ENCODE measurements at places on chromosomes 6 and 20.

DNA sequence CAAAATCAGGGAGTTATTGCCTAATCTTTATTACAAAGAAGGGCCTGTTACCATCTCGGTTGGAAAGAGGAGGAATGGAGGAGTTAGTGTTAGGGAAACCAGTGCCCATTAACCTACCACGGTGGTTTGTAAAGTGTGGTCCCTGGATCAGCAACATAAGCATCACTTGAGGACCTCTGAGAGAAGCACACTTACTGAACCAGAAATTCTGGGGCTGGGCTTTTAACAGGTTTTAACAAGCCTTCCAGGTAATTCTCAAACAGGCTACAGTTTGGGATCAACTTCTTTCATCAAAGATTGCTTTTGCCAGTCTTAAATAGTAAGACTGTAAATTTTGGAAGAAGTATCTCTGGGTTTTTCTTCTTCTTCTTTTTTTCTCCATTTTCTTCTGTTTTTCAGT, 329.5 kb upstream of the JAG1 start:
- DNase-seq = no peak

DNA sequence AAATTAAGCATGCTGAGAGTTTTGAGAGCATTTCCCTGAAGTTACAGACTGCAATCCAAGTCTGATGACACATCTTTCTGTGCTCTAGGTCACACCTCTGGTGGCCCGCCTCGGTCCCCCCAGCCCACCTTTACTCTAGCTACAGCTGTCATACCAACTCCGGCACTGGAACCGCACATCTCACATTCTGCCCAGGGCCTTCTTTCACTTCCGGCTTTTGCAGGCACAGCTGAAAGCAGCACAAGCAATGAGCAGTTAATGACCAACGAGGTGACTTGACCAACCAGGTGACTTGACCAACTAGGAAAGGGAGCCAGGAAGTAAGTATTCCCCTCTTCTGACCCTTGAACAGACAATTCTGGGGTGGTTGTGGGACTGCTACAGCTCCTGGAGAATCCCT, 88.6 kb upstream of the MOCS1 start:
- DNase-seq = no peak

DNA sequence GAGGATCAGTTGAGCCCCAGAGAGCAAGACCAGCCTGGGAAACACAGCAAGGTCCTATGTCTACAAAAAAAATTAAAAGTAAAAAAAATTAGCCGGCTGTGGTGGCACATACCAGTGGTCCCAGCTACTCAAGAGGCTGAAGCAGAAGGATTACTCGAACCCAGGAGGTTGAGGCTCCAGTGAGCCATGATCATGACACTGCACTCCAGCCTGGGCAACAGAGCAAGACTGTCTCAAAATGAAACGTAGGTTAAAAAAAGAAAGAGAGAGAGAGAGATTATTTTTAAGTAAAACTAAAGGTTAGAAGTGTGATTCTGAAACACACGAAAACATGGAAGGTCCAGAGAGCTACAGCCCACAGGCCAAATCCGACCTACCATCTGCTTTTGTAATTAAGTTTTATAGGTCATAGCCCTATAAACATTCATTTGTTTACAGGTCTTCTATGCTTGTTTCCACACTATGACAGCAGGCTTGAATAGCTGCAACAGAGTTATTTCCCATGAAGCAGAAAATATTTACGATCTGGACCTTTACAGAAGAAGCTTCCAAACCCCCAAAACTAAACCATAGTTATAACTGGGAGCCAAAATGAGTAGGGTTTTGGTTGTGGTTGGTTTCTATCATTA, 279.7 kb downstream of the GMDS start:
- no peak for DNase-seq

DNA sequence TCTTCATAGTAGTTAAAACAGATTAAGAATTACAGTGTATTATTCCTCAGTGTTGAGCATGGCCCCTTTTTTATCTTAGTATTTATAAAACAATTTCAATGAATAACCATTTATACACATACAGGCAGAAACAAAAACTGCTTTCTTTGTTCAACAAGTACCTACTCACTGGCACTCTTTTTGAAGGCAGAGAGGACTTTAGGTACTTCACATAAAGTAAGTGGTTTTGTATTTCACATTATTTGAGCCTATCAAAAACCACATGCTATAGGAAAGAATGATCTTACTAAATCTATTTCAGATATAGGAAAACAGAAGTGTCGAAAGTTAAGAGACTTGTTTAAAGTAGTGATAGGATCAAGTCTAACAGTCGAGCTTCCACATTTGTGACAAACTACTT, 73.8 kb downstream of the PRKN start:
- DNase-seq = no peak

DNA sequence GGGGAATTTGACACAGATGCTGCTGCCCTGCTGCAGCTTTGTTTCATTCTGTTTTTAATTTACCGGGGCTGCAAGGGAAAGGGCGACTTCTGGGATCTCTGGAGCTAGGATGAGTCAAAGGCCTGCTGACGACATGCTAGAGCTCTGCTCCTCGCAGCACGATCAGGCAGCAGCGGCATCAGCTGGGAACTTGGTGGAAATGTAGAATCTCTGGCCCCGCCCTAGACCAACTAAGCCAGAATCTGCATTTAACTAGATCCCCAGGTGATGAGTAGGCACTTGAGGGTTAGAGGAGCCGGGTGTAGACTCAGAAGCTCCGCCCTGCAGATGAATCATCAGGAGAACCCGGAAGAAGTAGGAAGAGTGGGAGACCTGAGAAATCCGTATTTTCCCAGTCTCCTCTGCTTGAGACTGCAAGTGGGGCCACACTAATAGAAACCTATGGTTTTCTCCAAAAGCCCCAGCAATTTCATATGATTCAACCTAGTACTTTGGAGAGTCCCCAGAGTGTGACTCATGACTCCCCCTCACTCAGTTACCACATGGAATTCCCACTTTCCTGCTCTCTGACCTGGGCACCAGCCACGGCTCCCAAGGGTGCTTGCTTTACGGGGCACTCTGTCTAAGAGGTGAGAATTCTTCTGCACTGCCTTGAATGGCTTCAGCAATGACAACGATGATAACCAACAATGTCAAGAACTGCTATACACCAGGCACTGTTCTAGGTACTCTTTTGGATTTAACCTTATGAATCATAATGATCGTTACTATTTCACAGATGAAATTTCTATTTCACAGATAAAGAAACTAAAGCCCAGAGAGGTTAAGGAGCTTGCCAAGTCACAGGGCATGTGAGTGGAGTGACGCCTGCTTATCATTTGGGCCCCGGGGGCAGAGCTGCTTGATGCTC, 18.1 kb downstream of the TUBB2B start:
- DNase-seq = peak; percentile 69

- DNase-seq = no peak
Measured at GRCh38 chr20:10524643-10525042, 89.5 kb downstream of the SLX4IP start.

DNA sequence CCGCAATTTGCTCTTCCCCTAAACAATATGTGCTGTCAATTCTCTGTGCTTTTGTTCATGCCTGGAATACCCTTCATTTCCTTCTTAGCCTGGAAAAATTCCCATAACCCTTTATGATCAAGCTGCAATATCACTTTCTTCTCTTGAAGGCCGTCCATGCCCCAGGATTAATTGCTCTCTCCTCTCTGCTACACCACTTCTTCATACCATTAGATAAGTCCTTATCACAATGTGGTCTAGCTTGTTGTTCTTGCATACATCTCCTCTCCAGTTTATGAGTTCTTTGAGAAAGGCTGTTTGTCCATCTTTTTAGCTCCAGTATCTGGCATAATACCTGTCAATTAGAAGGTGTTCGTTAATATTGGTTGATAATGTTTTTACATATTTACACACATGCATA, 111.2 kb upstream of the SAMD5 start:
- DNase-seq = no peak

GRCh38 chr6:149228311-149228955, 89.1 kb upstream of the TAB2 start:
- no peak for DNase-seq

- peak; percentile 39 for DNase-seq
Measured at GRCh38 chr6:3259491-3259958, 778 bp downstream of the PSMG4 start.

DNA sequence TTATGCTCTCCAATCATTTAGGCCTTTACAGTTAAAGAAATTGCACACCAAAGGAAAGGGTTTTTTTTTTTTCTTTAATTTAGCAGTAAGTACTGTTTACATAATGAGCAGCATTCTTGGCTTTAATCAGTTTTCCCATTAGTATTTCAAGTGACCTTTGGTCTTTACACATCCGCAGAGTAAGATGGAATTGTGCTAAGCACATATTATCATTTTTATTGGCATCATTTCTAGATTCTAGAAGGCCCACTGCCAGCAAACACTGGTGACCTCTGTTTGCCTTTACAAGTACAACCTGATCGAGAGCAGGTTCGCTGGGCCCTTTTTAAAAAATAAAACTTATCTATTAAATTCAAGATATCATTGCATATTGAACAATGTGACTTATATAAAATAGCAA, 104.3 kb downstream of the ADGRG6 start:
- DNase-seq = no peak

Measured in activated naive CD8-positive, alpha-beta T cell treated with anti-CD3 and anti-CD28 coated beads for 36 hours (primary cell).